IPS DF 6.9 (cell line): ENCODE measurements at places on chromosomes 2 and 18.

- no peak for DNase-seq
Measured at GRCh38 chr2:241701149-241701398, 765 bp upstream of the ING5 start.

DNA sequence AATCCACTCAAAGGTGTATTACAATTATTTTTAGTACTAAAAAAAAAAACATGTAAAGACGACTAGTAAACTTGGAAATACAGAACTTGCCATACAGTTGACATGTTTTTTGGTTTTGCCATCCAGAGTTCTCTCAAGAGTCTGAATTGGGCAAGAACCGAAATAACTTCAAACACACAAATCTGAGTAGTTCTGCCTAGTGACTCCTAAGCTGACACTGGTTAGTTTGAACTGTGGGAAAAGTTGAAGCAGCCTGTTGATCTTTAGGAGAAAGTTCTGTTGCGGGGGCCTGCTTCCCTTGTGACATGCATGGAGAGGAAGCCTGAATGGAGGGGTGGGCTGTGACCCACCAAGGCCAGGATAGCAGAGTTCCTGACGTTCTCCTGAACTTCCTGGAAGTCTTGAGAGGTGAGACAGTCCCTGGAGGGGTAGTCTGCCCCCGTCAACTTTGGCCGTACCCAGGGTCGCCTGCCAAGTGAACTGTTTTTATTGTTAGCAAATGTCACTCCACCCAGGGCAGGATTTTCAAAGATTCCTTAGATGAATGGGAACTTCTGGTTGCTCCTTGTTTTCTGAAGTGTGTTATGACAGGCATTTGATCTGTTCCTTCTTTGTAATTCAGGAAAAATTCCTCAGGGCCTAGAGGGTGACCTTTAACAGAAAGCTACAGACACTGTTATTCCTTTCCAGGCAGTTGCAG, 85.6 kb upstream of the SPTBN1 start:
- no peak for DNase-seq

GRCh38 chr18:34397286-34397896, 172.7 kb upstream of the NOL4 start:
- DNase-seq, result no peak

- DNase-seq, result no peak
Measured at GRCh38 chr2:65553504-65554074, 121.2 kb upstream of the SPRED2 start.

- DNase-seq, result no peak
Measured at GRCh38 chr18:57691363-57691762, 69.7 kb upstream of the NARS1 start.
